ENCODE measurements at places on chromosomes 1 and 21. TPM values are rescaled to one million over a fixed set of nuclear protein-coding genes. Genes with fewer than 3 reads are reported as not detected.

Gene AXDND1
- total RNA-seq, result not detected

- no peak for DNase-seq
Measured at GRCh38 chr1:6599141-6599975, 3.3 kb downstream of the KLHL21 start.

DNA sequence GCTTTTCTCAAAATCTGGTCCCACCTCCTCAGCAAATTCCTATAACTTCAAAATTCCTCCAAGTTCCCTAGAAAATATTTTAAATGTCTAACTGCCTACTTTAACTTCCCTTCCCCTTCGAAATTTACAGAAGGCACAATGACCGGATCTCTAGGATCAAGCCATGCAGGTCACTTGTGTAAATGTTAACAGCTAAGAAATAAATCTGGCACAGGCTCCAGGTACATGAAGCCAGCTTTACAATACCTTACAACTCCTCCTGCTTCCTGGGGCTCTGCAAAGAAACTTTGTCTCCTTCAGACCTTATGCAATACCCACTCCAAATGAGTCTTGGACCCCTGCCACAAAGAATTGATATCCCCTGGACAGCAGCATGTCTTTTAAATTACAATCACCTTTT lies 1164.2 kb downstream of the BRINP3 start:
- DNase-seq, result no peak

DNA sequence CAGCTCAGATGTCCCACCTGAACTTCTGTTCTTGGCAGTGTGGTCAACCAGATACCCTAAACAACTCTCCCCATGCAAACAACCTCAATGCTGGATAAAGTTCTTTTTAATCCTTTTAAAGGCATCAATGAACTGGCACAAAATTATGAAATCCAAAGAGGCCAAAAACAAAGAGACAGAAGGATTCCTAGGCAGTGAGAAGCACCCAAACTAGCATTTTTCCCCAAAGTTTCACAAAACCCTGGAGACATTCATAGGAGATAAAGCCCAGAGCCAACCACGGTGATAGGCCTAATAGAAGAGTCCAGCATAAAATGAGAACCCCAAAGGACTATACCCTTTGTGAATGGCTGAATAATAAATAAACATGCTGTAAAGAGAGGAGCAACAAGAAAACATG lies 50.7 kb downstream of the MATN1 start:
- DNase-seq, result no peak

GRCh38 chr1:21238141-21238800 lies 52.0 kb downstream of the ECE1 start:
- no peak for DNase-seq

- DNase-seq, result no peak
Measured at GRCh38 chr1:241240069-241240468, 116.9 kb downstream of the RGS7 start.

Gene IFNAR1
- total RNA-seq, result 22.5 TPM

Gene OPTC
- not detected for total RNA-seq

DNA sequence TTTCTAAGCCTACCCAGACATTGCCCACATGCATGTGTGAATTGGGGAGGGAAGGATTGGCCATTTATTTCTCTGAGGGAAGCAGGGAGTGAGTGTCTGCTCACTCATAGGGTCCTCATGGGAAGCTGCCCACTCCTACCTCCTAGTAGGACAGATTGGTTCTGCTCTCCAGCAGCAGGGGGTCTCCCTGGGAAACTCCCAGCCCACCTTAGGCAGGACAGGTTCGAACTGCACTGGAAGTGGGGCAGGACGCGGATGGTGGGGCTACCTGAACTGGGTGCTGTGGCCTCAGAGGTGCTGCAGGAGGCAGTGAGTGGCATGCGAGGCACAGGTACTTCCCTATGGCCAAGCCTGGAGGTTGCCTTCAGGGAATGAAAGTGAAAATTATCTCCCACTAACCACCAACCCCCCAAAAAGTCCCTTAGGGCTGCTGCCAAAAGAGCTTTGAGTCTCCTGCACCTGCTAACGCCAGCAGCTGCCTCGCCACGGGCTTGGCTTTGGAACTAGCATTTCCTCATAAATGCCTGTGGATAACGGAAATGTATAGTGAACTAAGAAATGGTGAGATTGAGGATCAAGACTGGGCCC lies 157.0 kb upstream of the COA6 start:
- no peak for DNase-seq
